ENCODE measurements at places on chromosomes 11 and 22. TPM values are rescaled to one million over a fixed set of nuclear protein-coding genes. Genes with fewer than 3 reads are reported as not detected.

- DNase-seq = no peak
These were observed 12.4 kb downstream of the ACO2 start for GRCh38 chr22:41481131-41481830.

DNA sequence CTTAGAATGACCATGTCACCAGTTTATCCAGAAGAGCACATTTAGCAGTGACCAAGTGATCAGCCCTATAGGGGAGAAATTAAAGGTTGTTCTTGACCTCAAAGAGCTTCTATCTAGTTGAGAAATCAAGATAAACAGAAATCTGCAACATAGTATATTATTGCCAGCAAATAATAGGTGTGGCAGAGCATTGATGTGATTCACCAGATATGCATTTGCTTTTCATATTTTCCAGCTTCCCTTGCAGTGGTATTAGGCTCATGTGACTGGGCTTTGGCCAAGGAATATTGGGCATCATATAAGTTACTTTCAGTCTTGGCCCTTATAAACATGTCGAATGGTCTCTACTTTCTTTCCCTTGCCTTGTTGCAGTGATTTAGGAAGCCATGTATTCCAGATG is 34.5 kb downstream of the COMMD9 start:
- DNase-seq = no peak

GRCh38 chr11:19598456-19598855 is 114.2 kb upstream of the NAV2 start:
- DNase-seq = no peak

GRCh38 chr11:85772695-85773094 is 38.2 kb downstream of the SYTL2 start:
- DNase-seq = no peak

DNA sequence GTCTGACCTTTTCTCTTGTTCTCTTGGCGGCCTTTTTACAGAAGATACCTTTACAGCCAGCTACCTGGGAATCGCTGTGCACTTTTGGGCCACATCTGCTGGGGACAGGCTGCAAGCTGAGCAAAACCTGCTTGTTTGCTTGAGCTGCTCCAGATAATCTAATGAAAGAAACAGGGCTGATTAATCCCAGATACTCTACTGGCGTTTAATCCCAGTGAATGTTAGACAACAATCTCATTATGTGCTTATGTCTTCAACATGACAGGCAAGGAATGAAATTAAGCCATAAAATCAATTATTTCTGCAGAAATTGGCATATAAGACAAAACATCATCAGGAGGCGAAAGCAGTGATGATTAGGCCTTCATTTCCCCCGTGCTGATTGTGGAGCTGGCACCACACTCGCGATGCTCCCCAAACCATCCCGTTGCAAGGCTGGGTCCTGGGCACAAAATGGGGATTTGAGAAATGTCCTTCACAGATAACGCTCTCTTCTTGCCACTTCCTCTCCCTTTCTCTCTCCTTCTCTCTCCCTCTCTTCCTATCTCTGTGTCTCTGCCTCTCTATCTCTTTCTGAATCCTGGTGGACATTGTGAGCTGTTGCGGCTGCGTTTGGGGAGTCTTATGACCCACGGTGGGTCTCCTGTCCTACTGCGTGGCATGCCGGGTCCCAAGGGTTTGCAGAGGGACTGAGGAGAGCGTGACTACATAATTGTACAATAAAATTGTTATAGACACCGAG is 1053.8 kb downstream of the TBC1D22A start:
- no peak for DNase-seq

GRCh38 chr22:45187891-45188290 is 24.2 kb downstream of the NUP50 start:
- DNase-seq = no peak

DNA sequence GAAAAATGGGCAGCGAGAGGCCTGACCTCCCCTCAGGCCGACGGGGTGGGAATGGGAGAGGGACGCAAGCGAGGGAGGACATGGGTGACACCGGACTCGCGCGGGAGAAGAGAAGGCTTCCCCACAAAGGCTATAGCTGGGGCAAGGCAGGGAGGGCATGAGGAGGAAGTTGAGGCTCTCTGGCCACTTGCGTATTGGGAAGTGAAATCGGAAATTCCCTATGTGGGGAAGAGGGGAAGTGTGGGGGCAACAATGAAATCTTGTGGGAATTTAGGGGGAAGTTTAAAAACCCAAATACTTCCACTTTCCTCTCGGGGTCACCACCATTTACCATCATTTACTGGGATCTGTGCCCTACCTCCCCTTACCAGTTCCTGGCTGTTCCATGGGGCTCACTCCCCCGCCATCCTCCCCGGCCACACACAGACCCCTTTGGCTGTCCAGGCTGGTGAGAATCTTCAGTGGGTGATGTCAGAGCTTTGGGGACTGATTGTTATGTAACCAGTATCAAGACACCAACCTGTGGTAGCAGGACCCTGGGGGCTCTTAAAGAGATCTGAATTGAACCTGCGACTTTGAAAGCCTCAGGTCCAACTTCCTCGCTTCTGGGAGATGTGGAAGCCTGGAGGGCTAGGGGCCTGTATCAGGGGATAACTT is 951 bp upstream of the EHD1 start:
- no peak for DNase-seq

The OR8A1 gene
- not detected for total RNA-seq

The CD3G gene
- total RNA-seq = not detected

The B4GALNT4 gene
- total RNA-seq = 105 TPM

The OR51B4 gene
- total RNA-seq = not detected
